ENCODE measurements at places on chromosomes 5 and 9. TPM values are rescaled to one million over a fixed set of nuclear protein-coding genes. Genes with fewer than 3 reads are reported as not detected.
A peak's percentile ranks its signal among the peaks of the same experiment; 100 is the strongest.

DNA sequence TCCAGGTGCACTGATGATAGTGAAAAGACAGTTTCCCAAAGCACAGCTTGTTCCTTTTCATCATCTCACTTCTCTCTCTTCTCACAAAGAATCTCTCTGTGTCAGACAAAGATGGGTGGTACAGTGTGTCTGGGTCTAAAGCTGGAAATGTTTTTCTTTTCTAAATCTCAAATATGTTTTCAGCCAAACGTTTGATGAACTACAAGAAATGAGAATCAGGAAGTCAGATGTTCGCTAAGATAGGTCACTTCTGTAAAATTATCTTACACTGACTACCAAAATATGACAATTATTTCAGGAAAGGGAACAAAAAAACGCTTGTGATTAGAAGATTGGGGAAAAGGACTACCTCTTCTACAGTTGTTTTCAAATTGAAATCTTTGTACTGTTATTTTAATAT, 708.8 kb downstream of the PTPRD start:
- DNase-seq: no peak

DNA sequence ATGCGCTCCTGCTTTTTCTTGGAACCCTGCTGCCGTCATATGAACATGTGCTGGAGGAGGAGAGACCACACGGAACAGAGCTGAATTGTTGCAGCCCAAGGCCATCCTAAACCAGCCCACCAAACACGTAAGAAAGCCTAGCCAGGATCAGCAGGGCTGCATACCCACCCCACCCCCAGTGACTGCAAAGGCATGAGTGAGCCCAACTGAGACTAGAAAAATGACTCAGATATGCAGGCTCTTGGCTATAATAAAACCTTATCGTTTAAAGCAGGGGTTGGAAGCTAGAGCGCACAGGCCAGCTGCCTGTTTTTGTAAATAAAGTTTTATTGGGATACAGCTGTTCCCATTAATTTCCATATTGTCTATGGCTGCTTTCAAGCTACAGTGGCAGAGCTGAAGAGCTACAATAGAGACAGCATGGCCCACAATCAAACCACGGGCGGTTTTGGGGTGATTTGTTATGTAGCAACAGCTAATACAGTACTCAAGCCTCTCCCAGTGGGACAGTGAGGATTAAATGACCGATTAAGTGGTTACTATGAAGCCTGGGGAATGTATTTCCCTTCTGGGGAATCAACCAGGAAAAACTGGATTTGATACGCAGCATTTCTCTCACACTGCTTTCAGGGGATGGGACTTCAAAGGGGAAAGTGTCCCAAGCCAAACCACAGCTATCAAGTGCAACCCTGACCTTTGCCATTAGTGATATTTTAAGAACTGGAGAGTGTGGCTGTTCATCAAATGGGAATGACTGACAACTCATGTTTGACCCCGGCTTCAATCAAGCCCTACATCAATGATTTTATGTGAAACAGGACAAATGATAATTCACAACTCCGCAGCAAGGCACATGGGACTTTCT, 6.3 kb downstream of the SHB start:
- DNase-seq: peak; percentile 51

DNA sequence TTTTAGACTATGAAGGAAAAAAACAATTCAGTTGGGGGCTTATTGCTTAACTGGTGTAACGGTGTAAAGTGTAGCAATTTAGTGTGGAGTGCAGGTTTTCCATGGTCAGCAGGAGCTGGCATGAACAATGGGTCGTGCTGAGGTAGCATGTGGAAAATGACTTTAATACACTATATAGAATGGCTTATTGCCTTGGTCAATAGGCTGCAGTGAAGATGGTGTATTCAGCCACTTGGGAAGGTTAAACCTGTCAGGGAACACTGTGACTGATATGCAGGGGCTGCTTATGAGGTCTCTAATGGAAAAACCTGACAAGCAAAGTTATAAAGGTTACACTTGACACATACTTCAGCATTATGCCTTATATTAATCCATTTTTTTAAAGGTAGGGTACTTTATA, 764.7 kb upstream of the ARRDC3 start:
- DNase-seq: no peak

DNA sequence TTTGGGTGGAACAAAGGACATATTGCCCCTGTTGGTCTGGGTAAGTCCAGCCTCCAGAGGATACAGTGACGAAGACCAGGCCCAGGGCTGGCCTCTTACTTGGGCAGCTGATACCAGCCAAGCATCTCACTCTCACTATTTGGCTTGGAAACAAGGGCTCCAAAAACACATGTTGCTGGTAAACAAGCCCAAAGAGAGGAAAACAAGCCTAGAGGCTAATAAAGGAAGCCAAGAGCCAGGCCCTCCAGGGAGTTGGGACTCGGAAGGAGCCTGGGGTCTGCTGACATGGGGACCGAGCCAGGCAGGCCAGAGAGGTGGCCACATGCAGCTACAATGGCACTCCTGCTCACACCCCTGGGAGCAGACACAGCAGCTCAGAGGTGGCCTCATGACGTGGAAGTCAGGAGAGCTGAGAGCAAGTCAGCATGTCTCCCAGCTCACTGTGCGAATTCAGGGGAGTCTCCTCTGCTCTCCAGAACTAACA, 5.7 kb downstream of the SPARC start:
- peak; percentile 32 for DNase-seq

DNA sequence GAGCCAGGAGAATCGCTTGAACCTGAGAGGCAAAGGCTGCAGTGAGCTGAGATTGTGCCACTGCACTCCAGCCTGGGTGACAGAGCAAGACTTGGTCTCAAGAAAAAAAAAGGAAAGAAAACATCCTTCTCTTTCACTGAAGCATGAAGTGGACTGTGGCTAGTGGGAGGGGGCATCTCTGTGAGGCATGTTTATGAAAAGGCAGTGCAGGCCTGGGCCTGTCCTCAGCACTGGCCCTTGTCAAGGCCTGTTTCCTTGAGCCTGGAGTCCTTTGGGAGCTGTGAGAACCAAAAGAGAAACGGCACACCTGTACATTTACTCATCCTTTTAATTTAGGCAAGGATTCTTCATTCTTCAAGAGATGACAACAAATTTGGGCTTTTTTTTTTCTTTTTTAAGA, 18.3 kb upstream of the FUBP3 start:
- DNase-seq: no peak

GRCh38 chr9:129182625-129183494, 4.8 kb upstream of the IER5L start:
- no peak for DNase-seq

DNA sequence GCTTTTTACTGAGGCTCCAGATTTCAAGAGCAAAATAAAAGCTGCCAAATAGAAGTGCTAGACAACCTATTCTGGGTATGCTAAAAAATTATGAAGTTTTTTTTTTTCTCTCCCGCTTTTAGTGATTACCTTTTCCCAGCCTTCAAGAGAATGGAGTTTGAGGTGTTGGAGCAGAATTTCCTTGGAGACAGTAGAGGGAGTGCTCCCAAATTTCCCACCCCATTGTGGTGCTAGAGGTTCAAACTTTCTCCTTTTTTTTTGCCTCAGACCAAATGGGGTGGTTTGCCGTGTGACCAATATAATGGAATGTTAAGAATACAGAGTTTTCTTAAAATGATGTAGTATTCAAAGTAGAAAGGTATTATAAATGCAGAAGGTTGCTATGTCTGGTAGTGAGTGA, 244.2 kb upstream of the RIOK2 start:
- no peak for DNase-seq

DNA sequence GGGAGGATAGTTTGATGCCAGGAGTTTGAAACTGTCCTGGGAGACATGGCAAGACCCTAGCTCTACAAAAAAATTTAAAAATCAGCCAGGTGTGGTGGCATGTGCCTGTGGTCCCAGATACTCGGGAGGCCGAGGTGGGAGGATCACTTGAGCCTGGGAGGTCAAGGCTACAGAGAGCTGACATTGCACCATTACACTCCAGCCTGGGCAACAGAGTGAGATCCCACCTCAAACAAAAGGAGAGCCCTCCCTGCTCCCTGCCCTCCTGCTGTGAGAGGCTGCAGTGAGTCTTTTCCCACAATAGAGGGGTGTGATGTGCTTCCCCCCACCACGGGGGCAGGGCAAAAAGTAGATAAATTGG, 10.1 kb upstream of the CCDC187 start:
- DNase-seq: no peak

The OLFML2A gene
- 33.7 TPM for total RNA-seq

- no peak for DNase-seq
Observed at GRCh38 chr5:90967443-90967842, 408.8 kb downstream of the ADGRV1 start.

DNA sequence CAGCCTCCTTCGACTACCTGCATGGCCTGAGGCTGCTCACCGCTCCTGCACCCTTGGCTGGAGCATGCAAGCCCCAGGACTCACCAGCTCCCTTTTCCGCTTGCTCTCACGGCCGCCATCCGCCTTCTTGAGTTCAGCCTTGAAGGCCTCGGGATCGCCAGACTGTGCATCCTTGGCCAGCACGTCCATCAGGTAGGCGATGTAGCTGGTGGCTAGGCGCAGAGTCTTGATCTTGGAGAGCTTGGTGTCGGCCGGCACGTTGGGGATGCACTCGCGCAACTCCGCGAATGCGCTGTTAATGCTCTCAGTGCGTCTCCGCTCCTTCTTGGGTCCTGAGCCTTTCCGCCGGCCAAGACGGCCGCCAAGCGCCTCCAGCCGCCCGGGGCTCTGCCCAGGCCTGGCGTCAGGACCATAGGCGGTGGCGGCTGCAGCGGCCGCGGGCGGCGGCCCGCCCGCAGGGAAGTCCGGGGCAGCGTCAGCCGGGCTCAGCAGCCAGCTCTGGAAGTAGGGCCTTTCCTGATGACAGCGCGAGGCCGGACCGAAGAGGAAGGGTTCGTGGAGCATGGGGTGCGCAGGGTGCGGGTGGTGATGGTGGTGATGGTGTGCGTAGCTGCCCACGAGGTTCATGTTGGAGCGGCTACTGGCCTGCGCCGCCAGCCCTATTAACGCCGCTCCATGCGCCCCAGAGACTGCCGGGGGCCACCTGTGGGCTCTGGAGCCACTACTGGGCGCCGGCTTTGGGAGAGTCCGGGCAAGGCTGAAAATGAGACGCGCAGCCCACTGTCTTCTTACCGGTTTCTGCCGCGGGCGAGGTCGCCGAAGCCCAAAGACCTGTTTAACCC, 424 bp downstream of the HAND1 start:
- no peak for DNase-seq

The TMEM267 gene
- 24.3 TPM for total RNA-seq

The ENTPD2 gene
- under 0.01 TPM for total RNA-seq

The NAA35 gene
- total RNA-seq: 20.5 TPM

The LAMC3 gene
- total RNA-seq: under 0.01 TPM

DNA sequence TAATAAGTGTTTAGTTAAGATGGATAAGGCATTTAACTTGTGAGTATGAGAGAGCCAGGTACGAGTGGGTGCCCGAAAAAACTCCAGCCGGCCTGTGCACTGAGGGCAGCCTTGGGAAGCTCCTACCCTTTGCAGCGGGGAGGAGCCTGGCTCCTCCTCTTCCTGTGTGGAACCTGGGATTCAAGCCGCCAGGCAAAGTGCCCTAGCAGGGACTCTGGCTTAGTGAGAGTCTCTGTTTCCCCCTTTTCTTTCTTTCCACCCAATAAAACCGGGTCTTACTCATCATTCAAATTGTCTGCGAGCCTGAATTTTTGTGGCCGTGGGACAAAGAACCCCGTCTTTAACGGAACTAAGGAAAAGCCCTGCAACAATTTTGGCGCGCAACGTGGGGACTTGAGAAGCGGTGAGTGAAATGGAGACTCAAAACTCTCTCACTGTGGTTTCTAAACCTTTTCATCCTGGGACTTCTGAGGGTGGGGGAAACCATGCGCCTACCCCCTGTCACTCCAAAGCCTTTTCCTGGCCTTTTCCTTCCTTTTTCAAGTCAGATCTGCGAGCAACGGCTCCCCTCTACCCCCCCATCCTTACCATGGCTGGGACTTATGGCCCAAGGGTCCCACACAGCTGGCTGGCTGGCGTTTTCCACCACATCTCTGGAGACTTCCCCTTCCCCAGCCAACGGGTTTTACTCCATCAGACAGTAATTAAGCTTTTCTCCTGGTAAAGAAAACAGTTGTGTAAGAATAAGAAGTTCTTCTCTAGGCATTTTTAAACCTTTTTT, 535.7 kb upstream of the ACO1 start:
- DNase-seq: no peak

GRCh38 chr5:112186401-112186990, 232.6 kb downstream of the EPB41L4A start:
- peak; percentile 44 for DNase-seq

The BTNL3 gene
- not detected for total RNA-seq

GRCh38 chr5:108345541-108346171, 36.2 kb downstream of the FBXL17 start:
- peak; percentile 75 for DNase-seq

The FGF1 gene
- total RNA-seq: 0.77 TPM

GRCh38 chr9:131657037-131657377, 82.9 kb downstream of the RAPGEF1 start:
- no peak for DNase-seq

GRCh38 chr5:94968507-94969095, 316.3 kb downstream of the MCTP1 start:
- DNase-seq: peak; percentile 83

The IL9 gene
- total RNA-seq: not detected

The POLR1E gene
- total RNA-seq: 43.7 TPM

GRCh38 chr5:81288021-81288433, 13.4 kb upstream of the ZCCHC9 start:
- DNase-seq: no peak

The ADAMTS2 gene
- total RNA-seq: 27.0 TPM

DNA sequence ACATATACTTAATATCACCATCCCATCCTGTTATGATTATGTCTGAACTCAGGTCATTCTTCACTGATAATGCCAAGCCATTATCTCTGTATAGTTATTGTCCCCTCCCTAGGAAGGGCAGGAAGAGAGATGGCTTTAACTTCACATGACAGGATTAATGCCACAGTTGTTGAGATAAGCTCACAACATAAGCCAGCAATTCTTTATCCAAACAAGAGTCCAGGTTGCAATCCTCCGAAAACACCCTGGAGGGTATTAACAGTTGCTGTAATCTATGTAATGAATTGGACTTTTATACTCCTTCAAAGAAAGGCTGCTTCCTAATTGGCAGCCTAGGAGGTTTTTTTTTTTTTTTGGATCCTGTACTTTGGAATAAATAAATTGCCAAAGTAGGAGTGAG, 779.4 kb downstream of the SEMA5A start:
- no peak for DNase-seq

DNA sequence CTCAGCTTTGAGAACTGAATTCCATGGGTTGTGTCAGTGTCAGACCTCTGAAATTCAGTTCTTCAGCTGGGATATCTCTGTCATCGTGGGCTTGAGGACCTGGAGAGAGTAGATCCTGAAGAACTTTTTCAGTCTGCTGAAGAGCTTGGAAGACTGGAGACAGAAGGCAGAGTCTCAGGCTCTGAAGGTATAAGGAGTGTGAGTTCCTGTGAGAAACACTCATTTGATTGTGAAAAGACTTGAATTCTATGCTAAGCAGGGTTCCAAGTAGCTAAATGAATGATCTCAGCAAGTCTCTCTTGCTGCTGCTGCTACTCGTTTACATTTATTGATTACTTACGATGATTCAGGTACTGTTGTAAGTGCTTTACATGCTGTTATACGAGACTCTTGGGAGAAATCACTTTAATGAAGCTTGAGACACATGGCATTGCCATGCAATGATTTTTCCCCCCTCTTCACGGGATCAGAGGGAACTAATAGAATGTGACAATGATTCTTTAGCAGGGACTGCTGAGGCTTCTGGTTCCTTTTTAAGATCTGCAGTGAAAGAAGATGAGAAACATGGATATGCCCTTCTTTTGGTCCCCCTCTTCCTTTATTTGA, 63.8 kb downstream of the PTTG1 start:
- DNase-seq: no peak

Data from fibroblast of lung (primary cell).